ENCODE measurements at places on chromosomes 16 and 17.

DNA sequence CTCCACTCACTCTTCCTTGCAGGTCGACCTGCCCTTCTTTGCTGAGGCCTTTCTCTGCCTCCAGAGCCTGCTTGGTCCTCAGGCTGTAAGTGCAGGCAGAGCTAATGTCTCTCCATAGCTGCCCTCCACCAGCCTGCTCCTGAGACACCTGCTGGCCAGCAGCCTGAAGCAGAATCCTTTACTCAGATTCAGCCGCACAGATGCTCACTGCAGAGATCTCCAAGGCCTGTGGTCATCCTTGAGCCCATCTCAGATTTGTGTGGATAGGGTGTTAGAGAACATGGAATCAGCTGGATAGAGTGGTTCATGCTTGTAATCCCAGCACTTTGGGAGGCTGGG lies 11.5 kb downstream of the DEXI start:
- no peak for DNase-seq

DNA sequence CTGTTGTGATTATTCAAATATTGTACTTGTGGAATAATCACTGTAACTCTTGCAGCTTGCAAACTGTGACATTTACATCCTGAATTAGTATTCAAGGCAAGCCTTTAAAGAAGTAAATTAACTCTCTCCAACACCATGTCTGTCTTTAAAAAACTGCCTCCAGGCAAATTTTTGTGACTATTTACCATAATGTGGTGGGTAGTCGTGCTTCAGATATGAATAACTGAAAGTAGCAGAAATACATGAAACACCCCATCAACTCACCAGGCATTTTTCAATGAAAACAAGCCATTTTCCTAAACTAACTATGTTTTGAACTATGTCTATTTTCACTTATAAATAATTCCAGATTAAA lies 217.4 kb upstream of the PSMD7 start:
- DNase-seq, result no peak

DNA sequence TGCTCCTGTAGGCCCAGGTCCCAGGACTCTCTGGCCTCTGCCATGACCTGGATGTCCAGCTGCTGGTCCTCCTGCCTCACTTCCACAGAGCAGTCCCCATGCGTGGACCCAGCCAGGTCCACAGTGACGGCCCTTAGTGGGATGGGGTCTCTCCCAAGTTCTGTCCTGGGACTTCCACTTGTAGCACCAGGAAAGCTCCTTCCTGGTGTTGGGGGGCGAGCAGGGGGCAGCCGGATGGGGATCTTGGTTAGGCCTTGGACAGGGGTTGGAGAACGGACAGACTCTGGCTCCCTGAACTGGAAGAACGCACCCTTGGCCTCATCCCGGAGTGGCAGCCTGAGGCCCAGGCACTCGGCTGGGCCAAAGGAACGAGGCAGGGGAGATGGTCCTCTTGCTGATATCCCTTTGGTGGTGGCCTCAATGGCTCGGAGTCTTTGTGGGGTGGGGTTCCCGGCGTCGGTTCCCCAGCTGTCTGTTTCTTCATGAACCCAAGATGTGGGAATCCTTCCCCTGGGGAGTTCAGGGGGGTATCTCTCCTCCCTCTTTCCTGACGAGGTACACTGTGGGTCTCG lies 7.2 kb downstream of the GAS2L2 start:
- DNase-seq, result no peak

- DNase-seq, result no peak
These were observed 5.5 kb downstream of the FOXC2 start for GRCh38 chr16:86572041-86572521.

GRCh38 chr16:66979011-66979717 lies 9.2 kb upstream of the CES4A start:
- DNase-seq, result no peak

- no peak for DNase-seq
These were observed 1.0 kb downstream of the TACO1 start for GRCh38 chr17:63601439-63602371.

DNA sequence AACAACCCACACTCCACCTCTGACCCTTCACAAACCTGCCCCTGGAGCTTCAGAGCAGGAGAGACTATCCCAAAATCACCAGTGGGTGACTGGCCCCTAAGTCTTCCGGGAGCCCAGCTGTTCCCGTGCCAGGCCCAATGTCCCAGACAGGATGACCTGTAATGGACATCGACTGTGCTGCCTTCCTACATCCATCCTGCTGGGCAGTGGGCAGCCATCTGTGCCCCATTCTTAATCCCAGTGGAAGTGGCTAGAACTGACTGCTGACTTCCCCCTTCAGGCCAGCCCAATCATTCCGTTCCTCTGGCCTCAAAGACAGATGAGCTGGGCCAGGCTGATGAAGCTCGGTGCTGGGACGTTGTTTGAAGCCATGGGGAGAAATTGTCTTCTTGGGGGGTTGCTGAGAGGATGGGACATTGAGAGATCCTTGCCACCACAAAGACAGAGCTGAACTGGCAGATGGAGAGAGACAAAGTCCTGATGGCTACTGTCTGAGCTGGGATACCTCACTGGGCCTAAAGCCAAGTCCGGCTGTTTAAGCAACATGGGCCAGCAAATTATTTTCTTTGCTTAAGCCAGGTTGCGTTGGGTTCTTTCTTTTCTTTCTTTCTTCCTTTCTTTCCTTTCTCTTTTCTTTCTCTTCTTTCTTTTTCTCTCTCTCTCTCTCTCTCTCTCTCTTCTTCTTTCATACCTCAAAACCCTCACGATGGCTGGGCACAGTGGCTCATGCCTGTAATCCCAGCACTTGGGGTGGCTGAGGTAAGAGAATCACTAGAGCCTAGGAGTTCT lies 17.9 kb upstream of the ALOX15B start:
- DNase-seq, result no peak
